ENCODE measurements at places on chromosomes 4 and X.

- DNase-seq = no peak
Observed at GRCh38 chr4:84451546-84451945, 47.5 kb downstream of the NKX6-1 start.

- no peak for DNase-seq
Observed at GRCh38 chr4:63901304-63901703, 507.9 kb downstream of the TECRL start.

DNA sequence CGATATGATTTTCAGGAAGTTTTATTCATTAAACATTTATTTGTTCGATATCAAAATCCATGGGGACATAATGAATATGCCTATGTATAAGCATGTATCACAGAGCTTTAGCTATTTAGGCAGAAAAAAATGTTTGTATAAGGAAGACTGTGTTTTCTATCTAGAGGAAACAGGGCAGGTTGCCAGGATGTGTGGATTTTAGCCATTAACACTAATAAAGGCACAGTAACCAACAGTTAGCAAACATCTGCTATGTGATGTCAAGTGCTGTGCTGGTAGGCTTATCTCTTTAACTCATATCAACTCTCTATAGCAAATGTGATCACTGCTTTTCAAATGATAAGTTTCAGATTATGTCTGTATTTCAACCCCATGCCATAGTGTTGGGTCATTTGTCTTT is 708.9 kb upstream of the HS3ST1 start:
- DNase-seq = no peak

DNA sequence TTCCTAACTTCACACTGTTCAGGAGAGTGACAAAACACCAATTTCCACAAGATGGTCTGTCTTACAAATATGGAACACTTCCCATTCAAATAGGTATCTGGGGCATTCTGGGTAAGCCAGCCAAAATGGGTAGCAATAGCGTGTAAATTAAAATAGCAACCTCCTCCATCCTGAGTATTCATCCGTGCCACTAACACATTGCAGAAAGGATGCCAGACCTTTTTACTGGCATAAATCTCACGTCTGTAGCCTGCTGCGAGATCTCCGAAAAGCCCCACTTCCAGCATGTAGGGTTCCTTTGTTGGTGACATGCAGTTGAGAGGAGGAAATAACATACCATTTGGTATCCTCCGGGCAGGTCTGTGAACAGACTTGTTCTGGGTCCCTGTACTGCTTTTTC is 52.7 kb upstream of the RAI2 start:
- no peak for DNase-seq

DNA sequence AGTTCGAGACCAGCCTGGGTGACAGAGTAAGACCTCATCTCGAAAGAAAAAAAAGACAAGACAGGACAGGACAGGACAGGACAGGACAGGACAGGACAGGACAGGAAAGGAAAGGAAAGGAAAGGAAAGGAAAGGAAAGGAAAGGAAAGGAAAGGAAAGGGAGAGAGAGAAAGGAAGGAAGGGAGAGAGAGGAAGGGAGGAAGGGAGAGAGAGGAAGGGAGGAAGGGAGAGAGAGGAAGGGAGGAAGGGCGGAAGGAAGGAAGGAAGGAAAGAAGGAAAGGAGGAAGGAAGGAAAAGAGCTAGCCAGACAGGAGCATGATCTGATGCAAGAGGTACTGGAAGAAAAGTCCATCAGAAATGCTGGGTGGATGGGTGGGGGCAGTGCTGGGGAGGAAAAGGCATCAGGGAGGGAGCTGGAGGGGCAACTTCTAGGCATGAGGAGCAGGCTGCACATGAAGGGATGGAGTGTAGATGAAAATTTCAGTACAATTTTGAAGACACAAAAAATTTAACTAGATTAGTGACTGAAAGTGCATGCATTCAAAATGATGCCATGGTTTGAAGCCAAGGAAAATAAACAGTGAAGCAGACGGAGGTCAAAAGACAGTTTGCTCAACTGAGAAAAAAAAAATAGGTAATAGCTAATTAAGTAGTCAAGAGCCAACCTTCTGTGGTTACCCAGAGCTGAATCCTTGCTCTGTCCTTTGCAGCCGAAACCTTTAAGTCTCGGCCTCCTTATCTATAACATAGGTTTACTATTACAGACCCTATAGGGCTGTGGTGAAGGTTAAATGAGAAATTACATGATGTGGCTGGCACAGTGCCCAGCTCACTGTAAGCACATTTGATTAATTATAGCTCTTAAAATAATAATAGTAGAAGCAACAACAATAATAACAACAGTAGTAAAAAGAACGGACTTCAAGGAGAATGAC is 59.9 kb downstream of the ZNF827 start:
- no peak for DNase-seq

GRCh38 chr4:188190461-188190860 is 51.2 kb downstream of the TRIML1 start:
- DNase-seq = no peak

DNA sequence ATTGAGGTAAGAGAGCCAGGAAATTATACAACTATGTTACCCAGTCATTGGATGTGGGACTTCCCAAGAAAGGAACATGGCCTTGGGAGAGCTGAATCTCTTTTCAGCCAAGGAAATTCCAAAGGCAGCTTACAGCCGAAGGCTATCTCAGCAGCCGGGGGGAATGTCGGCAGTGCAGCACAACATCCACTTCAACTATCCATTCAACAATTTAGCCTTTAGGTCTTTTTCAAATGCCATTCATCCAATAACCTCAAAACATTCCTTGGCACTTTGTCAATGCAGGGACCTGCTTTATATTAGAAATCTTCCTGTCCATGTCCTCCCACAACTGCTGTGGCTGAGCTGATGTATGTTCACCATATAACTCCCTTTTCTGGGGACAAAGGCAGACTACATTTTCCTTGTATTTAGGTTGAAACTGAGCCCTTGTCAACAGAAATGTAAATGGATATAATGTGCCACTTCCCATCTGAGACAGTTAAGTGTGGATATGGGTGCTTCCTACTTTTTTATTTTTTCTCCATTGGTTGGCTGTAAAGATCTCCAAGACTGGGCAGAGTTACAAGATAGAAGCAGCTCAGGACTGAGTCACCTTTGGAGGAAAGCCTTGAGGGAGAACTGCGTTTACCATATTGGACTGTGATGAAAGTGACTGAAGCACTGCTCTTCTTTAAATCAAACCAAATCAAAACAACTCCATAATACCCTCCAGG is 94.8 kb downstream of the GPRIN3 start:
- DNase-seq = no peak

GRCh38 chr4:35772291-35772690 is 472.0 kb downstream of the ARAP2 start:
- no peak for DNase-seq

DNA sequence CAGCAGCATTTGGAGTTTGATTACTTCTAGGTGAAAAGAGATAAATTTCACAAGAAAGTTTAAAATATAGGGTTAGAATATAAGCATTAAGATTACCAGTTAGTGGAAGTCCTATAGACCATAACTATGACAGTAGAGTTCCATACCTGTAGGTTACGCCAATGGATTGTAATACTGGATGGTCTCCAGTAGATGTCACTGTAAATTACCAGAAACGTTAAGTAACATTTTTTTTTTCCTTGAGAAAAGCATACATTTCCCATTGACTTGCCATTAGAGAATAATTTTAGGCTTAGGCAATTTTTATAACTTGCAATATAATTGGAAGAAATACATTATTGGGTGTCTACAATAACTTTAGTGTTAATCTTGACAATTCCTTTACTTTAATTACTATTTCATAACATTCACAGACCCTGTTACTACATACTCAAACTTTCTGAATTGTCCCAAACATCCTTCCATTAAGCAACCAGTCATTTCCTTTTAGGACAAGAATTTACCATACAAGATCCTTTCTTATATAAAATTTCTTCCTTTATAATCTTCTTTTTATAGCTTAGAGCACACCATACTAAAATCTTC is 304.1 kb upstream of the TECRL start:
- DNase-seq = no peak

DNA sequence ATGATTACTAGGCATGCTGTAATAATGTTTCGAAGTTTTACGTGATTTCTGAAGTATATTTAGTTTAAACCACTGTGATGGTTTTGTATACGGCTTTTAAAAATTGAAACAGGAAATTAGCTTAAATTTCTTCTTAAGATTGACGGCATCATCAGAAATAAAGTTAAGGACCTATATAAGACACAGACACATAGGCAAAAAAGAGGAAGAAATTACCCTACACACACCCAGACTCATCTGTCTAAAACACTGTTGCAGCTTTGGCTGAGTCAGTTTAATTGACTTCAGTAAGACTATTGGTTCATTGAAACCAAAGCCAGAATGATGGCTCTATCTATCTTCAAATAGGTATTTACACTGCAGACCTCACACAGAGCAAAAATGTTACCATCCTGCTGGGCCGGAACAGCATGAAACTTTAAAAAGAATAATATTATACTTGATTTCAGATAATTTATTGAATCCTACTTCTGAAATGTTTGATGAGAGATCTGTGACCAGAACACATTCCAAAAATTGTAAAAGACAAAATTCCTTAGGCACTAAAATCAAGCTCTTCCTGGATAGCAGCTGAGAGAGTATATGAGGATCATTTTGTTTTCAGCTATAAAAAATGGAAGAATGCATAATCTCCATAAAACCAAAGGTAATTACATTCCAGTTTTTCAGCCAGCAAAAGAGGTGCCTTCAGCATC is 4.5 kb downstream of the HHIP start:
- no peak for DNase-seq

GRCh38 chr4:55071951-55072350 is 53.4 kb downstream of the KDR start:
- no peak for DNase-seq

DNA sequence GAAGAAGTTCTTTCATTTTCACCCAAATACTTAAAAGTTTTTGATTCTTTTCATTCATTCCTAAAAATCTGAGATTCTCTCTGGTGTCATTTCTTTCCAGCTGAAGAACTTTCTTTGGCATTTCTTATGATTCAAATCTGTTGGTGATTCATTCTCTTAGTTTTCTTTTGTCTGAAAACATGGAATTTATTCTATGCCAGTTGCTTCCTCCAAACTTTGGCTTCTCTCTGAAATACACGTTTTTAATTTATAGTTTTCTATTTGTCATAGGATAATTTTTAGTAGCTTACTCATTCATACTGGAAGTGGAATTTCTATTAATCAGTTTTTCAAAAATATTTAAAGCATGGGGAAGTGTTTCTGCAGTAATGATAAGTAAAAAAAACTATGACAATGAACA is 1012.0 kb downstream of the RPA4 start:
- no peak for DNase-seq

GRCh38 chrX:100731441-100732281 is at the start of gene SYTL4:
Gene SYTL4 (minus strand): TSS chrX:100732121. CDS start chrX:100702037, 30,084 bp downstream.
- DNase-seq = no peak

- no peak for DNase-seq
Observed at GRCh38 chrX:148540671-148541583, 40.5 kb downstream of the AFF2 start.

- DNase-seq = no peak
Observed at GRCh38 chrX:48688531-48689150, 5.0 kb downstream of the WAS start.

GRCh38 chrX:17497193-17497592 is 122.2 kb downstream of the NHS start:
- DNase-seq = no peak

DNA sequence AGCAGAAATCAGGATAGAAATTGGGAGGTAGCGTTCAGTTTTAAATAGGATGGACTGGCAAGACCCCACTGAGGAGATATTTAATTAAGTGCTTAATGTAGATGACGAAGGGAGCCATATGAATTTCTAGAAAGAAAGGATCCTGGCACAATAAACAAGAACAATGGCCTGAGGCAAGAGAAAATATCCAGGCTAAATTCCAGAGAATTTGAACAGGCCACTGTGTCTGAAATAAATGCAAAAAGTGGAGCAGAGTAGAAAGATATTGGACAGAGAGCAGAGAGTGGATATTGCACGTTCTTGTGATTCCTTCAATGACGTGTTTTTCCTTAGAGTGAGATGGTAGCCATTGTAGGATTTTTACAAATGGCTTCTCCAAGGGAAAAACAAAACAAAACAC is 1504.8 kb downstream of the C4orf33 start:
- no peak for DNase-seq

DNA sequence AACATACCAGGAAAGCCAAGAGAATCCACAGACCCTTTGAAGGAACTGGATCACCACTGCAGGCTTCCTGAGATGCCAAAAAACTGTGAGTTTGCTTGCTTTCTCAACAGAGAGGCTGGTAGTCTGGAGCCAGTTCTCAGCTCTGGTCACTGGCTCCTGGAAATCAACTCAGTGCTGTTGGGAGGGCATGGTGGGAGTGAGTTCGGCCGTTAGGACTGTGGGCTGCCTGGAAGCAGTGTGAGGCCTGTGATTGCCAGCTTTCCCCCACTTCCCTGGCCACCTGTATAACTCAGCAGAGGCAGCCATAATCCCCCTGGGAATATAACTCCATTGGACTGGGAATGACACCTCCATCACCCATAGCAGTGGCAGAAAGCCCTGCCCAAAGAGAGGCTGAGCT is 122.0 kb upstream of the FSTL5 start:
- DNase-seq = no peak

- DNase-seq = no peak
Observed at GRCh38 chr4:44422912-44423311, 25.7 kb downstream of the KCTD8 start.

DNA sequence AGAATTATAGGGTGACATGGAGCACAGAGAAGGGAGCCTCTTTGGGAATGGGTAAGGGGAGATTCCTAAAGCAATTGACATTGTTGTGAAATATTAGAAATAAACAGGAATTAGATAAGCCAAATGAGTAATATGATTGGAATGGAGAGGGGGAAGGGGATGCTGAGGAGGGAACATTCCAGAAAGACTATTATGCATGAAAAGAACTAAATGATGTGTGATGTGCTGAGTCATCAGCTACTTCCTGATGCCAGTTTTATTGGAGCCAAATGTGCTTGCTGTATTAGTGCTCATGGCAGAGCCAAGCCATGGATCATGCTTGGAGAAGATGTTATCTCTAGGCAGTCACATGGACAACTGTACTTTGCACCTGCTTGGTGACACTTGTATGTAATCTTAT is 189.0 kb upstream of the HCCS start:
- no peak for DNase-seq

DNA sequence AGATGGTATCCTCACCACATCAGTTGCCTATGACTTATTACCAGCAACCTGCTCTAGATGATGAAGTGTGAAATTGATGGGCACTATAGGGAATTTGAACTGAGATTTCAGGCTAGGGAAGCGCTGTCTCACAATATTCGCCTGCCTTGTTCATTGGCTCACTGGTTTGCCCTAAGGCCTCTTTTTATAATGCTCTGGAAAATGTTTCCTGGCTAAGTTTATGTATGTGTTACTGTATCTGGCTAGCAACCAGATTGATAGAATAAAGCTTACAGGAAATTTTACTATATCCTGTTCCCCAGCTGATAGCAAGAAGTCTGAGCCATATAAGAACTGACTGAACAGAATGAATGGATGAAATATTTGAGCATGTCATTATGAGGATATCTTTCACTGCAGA is 71.6 kb downstream of the GSTCD start:
- DNase-seq = no peak

Data from Peyer's patch (tissue), 4 donors.